ENCODE measurements at places on chromosomes 4 and X.

DNA sequence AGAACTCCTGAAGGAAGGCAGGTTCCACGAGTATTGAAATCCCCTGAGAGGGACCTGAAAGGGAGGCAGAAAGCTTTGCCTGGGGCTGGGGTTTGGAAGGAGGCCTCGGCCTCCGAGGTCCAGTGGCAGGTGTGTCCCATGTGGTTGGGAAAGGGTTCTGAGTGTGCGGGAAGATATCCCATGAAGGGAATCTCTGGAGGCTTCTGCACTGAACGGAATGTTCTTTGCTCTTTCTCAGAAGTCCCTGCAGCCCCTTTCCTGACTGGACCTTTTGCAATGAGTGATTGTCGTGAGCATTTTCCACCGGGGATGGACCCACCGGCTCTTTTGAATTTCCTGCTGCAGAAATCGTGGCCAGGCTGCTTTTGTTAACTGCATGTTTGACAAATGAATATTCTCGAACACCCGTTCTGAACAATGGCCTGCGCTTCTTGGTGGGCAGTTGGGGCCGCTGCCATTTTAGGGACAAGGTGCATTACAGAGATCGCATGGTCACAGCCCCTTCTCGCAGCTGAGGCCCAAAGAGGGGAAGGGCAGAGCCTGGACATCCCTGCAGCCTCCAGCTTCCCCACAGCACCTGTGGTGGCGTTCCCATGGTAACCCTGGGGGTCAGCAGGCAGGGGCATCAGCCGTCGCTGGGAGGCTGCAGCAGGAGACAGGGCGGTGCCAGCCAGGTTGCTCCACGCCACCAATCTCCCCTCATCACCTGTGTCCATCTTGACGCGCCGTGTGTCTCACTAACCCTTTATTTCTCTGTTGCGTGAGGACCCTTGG lies 18.3 kb upstream of the HTRA3 start:
- DNase-seq, result no peak

- no peak for DNase-seq
Measured at GRCh38 chr4:81648576-81649275, 177.0 kb upstream of the RASGEF1B start.

DNA sequence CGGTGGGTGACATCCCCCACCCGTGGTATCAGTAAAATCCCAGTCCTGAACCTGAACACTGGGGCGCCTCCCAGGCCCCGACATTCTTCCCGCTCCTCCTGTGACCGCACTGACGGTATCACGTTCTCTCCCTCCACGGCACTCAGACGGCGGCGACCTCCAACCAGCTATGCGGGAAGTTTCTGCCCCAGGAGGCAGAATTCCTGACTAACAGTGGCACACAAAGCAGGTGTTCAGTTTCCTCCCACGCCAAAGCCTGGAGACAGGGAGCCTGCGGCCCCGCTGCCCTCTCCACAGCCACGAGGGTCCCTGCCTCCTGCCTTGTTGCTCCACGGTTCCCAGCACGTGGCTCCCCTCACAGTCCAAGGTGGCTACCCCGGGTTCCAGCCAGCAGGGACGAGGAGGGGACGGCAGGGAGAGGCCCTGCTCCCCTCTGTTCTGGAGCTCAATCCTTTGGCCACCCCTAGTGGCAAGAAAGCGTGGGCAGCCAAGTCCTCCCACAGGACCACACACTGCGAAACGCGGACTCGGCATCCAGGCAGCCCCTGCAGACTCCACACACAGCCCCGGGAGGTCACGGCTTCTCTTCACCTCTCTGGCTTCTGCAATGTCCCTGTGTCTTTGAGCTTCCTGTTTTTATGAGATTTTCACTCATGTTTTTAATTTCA lies 15.2 kb downstream of the CTBP1 start:
- DNase-seq, result no peak

DNA sequence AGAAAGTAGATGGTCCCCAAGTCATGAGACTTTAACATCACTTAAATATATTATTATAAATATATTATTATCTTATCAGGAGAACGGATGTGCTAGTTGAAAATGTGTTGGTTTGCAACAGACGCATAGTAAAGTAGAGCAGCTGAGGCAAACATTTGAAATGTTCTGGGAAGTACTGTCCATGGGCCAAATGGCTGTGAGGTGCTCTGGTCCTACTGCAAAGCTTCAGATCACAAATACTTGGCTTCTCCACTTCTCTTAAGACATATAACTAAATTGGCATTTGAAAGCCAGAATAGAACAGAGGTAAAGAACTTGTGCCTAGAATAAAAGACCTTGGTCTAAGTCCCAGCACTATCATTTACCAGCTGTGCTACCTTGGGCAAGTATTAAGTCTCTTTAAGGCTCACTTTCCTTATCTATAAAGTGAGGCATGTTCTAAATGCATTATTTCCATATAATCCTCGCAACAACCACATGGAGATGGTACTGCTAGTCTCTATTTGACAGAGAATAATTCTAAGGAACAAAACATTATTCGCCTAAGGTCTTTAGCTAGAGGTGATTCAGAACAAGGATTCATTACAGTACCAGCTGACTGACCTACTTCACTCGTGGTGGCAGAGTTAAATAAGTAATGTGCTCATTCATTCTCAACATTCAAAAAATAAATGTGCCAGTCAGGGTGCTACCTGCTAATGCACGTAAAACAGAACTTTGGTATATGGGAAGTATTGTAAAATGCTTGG lies 297.1 kb downstream of the PPP3CA start:
- DNase-seq, result no peak

GRCh38 chr4:2262145-2262943 lies 435 bp upstream of the MXD4 start:
- DNase-seq, result peak; percentile 93

DNA sequence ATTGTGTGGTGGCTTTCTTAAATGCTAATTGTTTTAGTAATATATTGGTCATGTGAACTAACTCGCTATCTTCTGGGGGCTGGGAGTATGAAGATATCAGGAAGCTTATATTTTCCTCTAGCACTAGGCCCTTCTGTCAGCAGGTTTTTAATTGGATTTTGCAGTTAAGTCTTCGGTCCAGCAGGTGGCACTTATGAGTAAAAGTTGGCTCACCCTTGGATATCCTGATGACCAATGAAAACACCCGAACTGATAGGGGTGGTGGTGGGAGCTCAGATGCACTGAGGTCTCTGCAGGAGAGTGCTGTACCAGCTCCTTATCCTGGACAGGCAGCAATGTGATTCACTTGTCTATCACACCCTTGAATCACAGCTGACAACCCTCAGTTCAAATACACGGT lies 1365.8 kb upstream of the DIAPH2 start:
- DNase-seq, result no peak

- DNase-seq, result no peak
Measured at GRCh38 chrX:103656617-103657016, 27.8 kb downstream of the TCEAL1 start.

GRCh38 chr4:78081541-78081940 lies 24.4 kb downstream of the FRAS1 start:
- DNase-seq, result no peak

DNA sequence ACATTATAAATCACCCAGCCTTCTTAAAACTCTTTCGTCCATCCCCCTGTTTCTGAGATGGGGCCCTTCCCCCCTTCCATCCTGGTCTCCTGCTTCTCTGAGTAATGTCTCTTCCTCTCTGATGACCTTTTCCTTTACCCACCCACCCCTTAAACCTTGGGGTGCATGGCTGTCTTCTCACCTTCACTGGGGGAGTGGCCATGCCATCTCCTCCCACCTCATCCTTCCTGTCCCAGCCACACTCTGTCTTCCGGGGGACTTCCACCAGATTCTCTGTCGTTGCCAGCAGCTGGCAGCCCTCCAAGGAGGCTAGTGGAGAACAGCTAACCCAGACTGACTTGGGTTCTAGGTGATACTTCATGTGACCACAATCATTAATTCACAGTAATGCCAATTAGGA lies 83.2 kb upstream of the SCML1 start:
- DNase-seq, result no peak

- peak; percentile 54 for DNase-seq
Measured at GRCh38 chrX:118847676-118848075, 24.1 kb downstream of the ZCCHC12 start.

GRCh38 chr4:166501941-166502382 lies 628.9 kb downstream of the TLL1 start:
- DNase-seq, result no peak
